ENCODE measurements at places on chromosomes 6 and 20.
A peak's percentile ranks its signal among the peaks of the same experiment; 100 is the strongest.

GRCh38 chr6:138225953-138226352 is 7.7 kb upstream of the PBOV1 start:
- DNase-seq = no peak

GRCh38 chr20:24952376-24953208 is 3.5 kb downstream of the CST7 start:
- DNase-seq = no peak

GRCh38 chr6:46452312-46452917 is 38.8 kb downstream of the RCAN2 start:
- DNase-seq = no peak

- DNase-seq = no peak
Observed at GRCh38 chr6:34338811-34339210, 53.7 kb downstream of the NUDT3 start.

DNA sequence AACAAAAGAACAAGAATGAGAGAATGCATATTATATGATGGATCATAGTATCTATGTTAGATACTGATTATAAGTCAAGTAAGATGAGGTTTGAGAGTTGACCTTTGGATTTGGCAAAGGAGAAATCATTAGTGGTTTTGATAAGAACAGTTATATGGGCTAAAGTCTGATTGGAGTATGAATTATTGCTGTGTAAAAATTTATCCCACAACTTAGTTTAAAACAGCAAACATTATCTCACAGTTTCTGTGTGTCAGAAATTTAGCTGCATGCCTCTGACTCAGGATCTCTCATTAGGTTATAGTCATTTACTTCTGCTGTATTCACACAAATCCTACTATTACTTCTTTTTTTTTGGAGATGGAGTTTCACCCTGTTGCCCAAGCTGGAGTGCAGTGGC is 56.7 kb downstream of the FAM135A start:
- DNase-seq = no peak

- peak; percentile 98 for DNase-seq
Observed at GRCh38 chr6:142944124-142945048, 590 bp downstream of the HIVEP2 start.

DNA sequence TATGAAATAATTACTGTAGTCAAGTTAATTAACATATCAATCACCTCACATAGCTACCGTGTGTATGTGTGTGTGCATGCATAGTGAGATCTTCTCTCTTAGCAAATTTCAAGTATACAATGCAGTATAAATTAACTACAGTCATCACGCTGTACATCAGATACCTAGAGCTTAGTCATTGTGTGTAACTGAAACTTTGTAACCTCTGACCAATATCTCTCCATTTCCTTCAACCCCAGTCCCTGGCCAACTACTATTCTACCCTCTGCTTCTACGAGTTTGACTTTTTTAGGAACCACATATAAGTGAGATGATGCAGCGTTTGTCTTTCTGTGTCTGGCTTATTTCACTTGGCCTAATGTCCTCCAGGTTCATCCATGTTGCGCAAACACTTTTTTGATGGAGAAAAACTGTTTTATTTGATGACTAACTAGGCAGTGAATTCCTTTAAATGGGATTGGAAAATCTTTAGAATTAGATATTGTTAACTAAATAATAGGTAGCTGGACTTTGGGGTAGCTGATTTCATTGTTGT is 459.5 kb downstream of the DHX35 start:
- no peak for DNase-seq

DNA sequence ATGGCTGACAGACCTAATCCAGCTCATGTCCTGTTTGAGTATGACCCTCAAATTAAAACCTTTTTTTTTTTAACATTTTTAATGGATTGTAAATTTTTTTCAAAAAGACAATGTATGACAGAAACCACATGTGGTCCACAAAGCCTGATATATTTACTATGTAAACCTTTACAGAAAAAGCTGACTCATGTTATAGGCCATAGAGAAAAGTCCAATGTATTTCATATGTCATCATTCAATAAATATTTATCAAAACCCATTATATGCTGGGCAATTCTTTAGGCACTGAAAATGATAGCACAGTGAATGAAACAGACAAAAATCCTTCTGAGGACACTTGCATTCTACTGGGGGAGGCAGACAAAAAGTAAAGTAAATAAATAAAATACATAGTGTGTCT is 826.2 kb upstream of the FLRT3 start:
- DNase-seq = no peak

DNA sequence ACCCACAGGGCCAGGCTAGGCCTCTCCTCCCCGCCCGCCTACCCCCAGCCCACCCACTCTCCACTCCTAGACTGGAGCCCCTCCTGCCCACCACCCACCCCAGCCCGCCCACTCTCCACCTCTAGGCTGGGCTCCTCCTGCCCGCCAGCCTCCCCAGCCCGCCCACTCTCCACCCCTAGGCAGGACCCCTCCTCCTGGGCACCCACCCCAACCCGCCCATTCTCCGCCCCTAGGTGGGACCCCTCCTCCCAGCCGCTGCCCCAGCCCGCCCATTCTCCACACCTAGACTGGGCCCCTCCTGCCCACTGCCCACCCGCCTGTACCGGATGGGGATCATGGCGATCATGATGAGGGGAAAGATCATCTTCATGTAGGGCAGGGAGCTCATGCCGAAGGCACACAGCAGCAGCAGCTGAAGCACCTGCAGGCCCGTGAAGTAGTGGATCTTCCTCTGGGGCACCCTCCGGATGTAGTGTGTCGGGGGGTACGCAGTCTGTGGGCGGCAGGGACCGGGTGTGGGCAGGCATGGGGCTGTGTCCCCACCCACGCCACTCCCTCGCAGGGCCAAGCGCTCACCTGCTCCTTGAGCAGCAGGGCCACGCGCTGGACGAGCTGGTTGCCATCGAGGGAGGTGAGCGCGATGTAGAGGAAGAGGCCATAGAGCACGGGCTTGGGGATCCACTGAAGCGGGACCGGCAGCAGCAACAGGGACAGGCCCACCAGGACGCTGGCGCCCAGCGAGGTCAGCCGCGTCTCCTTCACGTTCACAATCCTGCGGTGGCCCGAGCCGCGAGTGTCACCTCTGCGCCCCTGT is 10.8 kb downstream of the SLC4A11 start:
- no peak for DNase-seq

DNA sequence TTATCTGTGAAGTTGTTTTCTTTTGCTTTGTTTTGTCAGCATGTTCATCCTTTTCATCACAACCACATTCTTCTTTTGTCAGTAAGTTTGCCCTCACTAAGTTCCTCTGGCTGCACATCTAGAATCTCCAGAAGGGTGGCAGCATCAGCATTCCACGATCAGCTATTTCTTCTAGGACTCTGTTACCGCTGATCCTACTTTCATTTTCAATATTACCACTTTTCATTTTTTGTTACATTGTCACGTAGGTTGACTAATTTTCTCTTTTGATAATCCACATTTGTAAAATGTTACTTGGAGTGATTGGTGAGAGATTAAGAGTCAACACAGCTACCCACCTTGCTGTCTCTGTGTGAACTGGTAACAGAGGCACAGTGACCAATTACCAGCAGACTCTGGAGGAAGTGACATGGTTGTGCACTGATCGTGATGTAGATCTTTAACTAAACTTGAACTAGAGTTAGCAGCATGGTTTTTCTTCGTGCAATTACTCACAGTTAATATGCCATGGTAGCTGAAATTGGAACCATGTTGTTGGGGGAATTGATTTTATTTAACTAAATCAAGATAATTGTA is 307.9 kb upstream of the SLC35B3 start:
- no peak for DNase-seq

Measured in stimulated activated CD4-positive, alpha-beta T cell treated with anti-CD3 and anti-CD28 coated beads, Interleukin-4, amount 100 ng/mL, for 4 hours (primary cell).